ENCODE measurements at places on chromosomes 1 and 21.

GRCh38 chr1:229434005-229434640 is at the start of gene ACTA1:
TSS of gene ACTA1 (minus strand) at chr1:229434094. CDS start at chr1:229433115, 979 bp downstream.
- no peak for DNase-seq

GRCh38 chr1:34656299-34656698 is 98.5 kb upstream of the GJB5 start:
- DNase-seq, result no peak

GRCh38 chr1:98523256-98523655 is 138.3 kb upstream of the SNX7 start:
- no peak for DNase-seq

- peak; percentile 80 for DNase-seq
These were observed 28.0 kb downstream of the MACO1 start for GRCh38 chr1:25458541-25459298.

DNA sequence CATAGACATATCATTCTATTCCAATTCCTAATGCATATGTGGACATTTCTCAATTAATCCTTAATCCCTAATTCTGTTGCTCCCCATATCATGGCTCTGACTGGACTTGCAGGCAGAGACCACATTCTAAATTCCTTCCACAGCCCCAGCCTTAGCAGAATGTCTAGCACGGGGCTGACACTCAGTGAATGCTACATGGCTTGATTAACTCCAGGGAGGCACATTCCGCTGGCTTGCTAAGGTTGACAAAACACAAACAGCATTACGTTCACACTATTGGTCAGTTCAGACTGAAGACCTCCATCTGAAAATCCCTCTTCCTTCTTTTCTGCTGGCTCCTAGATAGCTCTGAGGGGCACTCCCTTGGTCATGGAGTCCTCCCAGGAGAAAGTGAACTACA is 119.4 kb downstream of the ASTN1 start:
- DNase-seq, result no peak

GRCh38 chr1:239025223-239025622 is 361.1 kb upstream of the CHRM3 start:
- DNase-seq, result no peak

DNA sequence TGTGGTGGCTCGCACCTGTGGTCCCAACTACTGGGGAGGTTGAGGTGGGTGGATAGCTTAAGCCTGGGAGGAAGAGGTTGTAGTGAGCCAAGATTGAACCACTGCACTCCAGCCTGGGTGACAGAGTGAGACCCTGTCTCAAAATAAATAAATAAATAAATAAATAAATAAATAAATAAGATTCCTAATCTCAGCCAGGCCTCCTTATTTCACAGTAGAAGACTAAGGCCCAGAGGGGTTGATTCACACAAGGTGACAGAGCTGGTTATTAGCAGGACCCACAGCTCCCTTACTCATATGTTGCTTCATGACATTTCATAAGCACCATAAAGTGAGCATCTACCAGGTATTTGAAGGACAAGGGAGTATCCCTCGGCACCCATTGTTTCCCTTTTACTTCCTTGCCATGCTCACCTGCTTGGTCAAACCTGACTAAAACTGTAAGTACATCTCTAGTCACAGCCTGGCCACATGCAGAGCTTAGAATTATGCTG is 32.7 kb downstream of the ALG14 start:
- DNase-seq, result no peak

GRCh38 chr1:206606867-206607266 is 5.4 kb downstream of the EIF2D start:
- no peak for DNase-seq

DNA sequence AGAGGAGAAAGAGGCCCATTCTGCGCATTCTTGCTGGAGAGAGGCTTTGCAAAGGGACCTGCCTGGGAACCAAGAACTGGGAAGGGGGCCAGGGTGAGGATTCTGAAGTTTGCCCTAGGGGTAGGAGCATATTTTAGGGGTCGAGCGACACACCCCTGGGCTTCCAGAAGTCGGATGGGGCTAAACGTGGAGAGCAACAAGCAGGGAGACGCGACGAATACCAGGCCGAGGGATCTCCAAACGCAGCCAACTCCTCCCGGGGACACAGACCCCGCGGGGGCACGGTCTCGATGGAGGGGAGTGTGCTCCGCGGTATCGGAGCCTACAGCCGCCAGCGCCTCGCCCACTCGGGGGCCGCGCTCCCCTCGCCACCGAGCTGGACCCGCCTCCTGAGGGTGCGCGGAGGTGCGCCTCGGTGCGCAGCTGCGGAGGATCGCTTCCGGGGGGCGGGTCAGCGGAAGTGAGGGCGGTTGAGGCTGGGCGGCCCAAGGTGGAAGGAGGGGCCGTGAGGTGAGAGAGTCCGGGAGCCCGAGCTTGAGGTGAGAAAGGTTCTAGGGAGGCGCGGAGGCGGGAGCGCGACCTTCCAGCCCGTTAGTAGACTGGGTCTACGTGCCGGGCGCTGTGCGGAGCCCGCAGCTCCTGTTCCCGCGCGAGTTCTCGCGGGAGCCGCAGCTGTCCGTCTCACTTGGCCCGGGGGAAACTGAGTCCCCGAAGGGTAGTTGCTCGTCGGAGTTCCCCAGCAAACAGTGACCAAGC is at the start of gene MTFR1L:
TSS of gene MTFR1L (plus strand) at position 464 of the 756 bp plus-strand sequence. CDS start 3,151 bp downstream, outside the sequence.
- DNase-seq, result peak; percentile 59

GRCh38 chr1:116127848-116128540 is 16.8 kb downstream of the MAB21L3 start:
- DNase-seq, result no peak

DNA sequence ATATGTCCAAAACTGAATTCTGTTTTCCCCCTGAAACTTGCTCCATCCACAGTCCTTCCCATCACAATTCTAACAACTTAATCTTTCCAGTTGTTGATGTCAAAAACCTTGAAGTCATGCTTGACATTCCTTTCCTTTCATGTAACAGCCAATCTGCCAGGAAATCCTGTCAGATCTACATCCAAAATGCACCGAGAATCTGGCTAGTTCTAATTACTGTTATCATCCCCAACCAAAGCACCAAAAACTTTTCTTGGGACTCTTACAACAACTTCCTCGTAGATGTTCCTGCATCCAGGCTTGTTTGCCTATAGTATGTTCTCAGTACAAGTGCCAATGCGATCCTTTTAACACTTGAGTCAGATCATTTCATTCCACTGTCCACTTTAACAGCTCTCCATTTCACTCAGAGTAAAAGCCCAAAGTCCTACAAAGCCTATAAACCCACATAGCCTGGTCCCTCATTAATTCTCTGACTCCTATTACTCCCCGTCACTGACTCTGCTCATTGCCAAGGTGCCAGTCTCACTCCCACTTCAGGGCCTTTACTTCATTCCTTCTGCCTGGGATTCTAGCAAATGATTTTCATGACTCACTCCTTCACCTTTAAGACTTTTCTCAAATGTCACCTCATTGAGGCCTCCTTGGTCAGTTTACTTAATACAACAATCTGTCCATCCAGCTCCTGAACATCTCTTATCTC is 493.2 kb upstream of the NFIA start:
- no peak for DNase-seq

DNA sequence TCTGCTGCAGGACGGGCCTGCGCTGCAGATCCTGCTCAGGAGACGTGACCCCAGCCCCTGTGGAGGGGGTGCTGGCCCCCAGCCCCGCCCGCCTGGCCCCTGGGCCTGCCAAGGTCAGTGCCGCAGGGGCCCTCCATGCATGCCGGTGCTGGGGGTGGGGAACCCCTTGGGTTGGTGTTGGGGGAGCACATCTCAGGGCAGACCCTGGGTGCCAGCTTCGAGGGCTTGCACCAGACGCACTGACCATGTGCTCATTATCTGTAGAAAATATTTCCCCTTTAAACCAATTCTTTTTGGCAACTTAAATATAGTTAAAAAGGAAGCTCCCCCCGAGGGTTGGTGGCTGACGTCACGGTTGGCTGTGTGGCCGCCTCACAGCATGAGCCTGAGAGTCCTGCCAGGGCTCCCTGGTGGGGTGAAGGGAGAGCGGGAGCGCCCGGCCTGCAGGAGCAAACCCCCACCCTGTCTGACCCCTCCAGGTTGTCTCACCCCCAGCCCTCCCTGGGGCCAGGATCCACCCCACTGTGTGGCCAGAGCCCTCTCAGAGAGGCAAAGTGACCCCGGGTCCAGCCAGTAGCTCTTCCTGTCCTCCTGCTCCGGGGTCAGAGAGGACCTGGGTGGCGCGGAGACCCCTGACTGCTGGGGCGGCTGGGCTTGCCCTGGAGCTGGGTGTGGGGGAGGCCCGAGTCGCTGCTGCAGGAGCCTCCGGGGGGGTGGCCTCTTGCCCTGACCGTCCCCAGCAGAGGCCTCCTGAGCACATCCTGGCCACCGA is 5.3 kb upstream of the PFKL start:
- DNase-seq, result peak; percentile 37

GRCh38 chr1:171083222-171083621 is 7.5 kb upstream of the FMO3 start:
- DNase-seq, result no peak

DNA sequence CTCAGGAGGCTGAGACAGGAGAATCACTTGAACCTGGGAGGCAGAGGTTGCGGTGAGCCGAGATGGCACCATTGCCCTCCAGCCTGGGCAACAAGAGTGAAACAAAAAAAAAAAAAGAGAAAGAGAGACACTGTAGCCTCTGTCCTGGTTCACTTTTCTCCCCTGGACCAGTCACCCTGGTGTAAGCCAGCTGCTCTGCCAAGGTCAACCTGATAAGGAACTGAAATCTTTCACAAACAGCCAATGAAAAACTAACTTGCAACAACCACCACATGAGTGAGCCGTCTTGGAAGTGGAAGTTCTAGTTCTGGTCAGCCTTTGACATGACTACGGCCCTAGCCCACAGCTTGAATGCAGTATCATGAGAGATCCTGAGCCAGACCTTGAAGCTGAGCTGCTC is 36.8 kb upstream of the CXADR start:
- DNase-seq, result peak; percentile 71

GRCh38 chr1:224805889-224806288 is 123.6 kb upstream of the DNAH14 start:
- peak; percentile 11 for DNase-seq

DNA sequence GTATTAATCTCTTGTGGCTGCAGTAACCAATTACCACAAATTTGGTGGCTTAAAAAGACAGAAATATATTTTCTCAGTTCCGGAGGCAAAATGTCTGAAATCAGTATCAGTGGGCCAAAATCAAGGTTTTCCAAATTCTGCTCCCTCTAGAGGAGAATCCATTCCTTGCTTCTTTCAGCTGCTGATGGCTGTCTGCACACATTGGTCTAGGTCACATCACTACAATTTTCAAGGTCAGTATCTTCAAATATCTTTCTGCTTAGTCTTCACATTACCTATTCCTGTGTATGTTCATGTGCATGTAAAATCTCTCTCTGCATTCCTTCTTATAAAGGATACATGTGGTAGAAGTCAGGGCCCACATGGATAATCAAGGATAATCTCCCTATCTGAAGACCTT is 999.4 kb downstream of the KCNT2 start:
- no peak for DNase-seq

DNA sequence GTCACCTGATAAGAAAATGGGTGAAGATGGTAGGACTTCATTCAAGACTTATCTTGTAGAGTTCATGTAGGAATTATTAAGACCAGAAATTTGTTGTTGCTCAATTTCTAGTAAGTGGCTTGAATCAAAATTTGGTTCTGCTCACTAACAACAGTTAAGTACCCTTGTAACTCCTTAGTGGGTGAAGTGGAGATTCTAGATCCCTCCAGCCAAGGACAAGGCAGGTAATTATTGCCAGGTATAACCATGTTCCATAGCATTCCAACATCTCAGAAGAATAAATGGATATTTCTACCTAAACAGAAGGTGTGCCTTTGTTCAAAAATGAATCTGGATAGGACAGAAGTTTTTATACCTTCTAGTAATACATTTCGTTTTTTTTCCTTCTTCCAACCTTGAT is 282.3 kb downstream of the DUSP10 start:
- DNase-seq, result no peak

GRCh38 chr1:108107658-108108057 is 92.5 kb downstream of the SLC25A24 start:
- DNase-seq, result peak; percentile 34

- no peak for DNase-seq
These were observed 24.9 kb upstream of the TENT5B start for GRCh38 chr1:27037518-27037917.

DNA sequence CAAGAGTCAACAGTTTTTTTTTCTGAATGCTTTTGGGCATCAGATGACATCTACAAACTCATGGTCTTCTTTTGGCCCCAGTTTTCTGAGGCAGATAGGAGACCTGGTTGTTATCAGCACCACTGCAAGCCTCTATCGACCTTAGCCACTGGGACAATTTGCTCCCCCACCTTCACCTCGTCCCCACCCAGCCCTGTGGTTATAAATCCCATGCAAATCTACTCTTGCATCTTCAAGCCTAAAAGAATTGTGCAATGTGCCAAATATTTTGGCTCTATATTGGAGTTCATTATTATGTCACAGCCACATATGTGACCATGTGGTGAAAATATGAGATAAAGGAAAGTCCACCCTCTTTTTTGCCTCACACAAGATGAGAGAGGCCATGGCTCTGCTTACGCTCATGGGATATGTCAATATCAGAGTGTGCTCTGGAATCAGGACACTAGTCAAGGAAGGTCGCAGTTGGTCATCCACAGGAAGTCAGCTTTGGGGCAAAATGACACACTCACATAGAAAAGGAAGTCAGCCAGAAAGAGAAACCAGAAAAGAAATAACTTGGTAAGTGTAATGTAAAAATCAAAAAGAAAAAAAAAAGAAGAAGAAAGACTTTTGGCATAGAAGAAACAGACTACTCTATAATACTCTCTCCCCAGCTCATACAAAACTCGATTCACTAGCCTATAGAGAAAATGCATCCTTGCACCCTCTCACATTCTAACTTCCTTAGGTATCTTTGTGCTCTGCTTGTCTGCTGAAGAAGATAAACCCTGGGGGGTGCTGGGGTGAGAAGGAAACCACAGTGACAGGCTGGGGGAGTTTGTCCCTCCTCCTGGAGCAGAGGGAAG is 21.2 kb downstream of the SLC30A10 start:
- peak; percentile 41 for DNase-seq

- no peak for DNase-seq
These were observed 106.3 kb upstream of the GUCA2B start for GRCh38 chr1:42046761-42047507.

All from inflammatory macrophage (primary cell).